ENCODE measurements at places on chromosomes 3 and 15.

GRCh38 chr3:49005998-49006397 is 1.2 kb upstream of the WDR6 start:
- DNase-seq = no peak

GRCh38 chr3:175852560-175852959 is 993.4 kb downstream of the NAALADL2 start:
- DNase-seq = no peak

DNA sequence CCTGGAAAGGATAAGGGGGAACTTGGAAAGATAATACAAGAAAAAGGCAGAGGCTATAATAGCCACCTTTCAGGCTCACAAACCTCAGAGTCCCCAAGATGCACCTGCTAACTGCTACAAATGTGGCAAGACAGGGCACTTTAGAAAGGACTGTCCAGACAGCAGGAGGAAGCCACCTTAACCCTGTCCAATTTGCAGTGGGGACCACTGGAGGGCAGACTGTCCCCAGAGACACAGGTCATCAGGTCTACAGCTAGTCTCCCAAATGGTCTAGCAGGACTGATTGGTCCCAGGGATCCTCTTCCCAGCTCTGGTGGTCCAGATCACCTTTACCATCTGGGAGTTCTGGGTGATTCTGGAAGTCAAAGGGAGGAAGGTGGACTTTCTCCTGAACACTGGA is 882.5 kb upstream of the GBE1 start:
- DNase-seq = no peak

- no peak for DNase-seq
Measured at GRCh38 chr15:84752195-84752594, 3.8 kb downstream of the ZNF592 start.

- no peak for DNase-seq
Measured at GRCh38 chr3:14857506-14857905, 38.7 kb downstream of the FGD5 start.

DNA sequence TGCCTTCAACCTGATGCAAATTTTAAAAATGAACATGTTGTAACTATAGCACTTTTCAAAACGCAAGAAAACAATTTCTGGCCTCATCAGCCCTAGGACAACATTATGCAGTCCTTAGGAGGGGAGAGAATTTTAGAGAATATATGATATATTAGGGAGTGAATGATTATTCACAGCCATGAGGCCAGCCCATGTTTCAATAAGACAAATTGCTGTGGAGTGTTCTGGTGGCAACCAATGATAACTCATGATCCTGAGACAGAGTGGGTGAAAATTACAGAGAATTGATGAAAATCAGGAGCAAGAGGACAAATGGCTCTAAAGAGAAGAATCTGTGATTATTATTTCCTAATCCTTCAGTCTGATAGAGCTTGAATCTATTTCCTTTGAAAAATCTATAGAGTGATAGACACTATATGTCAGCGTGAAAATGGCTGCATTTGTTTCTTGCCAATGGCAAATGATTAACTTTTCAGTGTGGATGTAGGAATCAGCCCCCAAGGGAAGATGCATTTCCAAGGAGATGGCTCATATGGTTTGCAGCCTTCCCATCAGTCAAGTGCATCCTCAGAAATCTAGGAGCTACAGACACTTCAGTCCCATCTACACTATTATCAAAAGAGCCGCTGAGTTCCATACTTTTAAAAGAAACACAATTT is 761.0 kb upstream of the ARRDC4 start:
- DNase-seq = no peak

DNA sequence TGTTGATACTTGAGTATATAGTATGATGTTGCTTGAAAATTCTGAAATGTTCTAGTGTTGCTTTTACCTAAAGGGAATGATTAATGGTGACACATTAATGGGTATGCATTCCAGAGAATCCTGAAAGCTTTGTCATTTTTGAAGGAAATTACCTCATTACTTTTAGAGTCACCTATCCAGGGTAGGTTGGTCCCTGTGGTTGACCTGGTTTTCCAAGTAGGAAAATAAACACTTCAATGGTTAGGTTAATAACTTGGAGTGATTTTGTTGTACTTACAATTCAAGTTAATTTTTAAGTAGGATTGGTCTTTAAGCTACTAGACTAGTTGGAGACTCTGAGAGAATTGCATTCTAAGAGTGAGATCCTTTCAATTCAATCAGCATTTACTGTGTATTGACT is 31.0 kb downstream of the MITF start:
- no peak for DNase-seq

DNA sequence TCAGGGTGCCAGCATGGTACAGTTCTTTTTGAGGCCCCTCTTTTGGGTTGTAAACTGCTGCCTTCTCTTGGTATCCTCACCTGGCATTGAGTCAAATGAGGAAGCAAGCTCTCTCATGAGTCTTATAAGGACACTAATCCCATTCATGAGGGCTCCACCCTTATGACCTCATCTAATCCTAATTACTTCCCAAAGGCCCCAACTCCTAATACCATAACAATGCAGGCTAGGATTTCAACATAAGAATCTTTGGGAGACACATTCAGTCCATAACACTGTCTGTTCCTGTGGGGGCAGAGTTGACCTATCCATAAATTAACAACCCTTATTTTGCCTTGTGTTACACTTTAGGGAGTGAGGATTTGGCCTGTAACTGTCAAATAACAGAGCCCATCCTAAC is 278.3 kb downstream of the LRTM1 start:
- DNase-seq = no peak

DNA sequence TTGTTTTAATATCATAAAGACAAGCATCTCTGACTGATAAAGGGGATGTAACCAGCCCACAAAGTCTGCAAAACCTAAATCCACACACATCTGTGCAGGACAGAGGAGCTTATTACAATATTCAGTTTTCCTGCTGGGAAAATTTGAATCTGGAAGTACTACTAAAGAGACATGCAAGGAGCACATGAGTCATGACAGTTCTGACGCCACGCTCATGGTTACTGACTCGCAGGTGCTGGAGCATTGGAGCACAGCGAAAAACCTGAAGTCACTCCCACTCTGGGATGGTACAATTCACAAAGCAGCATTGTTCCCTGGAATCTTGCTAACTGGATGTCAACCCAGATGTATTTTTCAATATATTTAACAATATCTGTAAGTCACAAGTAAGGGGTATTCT is 7.6 kb upstream of the ISL2 start:
- DNase-seq = no peak

DNA sequence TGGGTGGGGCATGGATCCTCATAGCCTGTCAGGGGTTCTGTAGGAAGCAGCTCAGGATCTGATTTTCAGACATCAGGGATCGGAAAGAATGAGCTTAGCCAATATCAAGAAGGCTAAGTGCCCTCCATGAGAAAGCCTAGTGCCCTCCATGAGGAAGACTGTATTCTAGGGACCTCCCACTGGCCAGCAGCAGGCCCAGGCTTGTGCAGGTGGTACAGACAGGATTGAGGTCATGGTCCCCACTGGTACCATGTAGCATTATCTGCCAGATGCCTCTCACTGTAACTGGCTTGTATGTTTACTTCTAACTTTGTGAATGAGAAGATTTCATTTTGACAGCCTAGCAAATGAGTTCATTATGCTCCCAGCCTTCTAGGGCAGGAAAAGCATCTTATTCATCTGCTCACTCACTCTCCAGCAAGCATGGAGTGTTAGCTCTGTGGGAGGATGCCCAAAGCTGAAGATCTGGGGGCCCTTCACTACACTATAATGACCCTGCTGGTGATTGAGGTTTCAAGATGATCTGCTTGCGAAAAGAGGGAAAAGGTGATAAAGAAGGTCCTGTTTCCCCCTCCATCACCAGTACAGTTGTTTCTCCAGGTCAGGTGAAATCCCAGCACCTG is 7.5 kb downstream of the EPHB1 start:
- DNase-seq = no peak

Measured in NCI-H446 (cell line).